ENCODE measurements at places on chromosomes 16 and 17.
A peak's percentile ranks its signal among the peaks of the same experiment; 100 is the strongest.

DNA sequence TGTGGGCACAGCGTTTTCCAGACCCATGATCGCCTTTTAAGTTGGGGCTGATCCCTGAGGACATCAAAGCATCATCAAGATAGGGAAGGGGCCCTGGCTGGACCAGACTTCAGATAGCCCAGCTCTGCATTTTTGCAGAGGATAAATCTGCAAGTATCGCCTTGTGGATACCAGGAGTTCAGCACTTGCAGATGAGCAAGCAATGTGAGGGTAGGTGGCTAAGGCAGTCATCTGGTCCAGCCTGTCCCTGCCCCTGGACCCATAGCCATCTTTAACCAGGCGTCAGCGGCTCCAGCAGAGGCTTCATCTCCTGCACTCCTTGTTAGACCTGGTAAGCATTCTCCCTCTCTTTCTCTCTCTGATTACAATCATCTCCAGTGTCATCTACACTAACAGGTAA lies 9.0 kb upstream of the MRPS23 start:
- no peak for DNase-seq

- no peak for DNase-seq
Observed at GRCh38 chr17:19747159-19747719, 859 bp downstream of the ALDH3A1 start.

- no peak for DNase-seq
Observed at GRCh38 chr17:36182176-36183000, 6.0 kb upstream of the TBC1D3B start.

- no peak for DNase-seq
Observed at GRCh38 chr17:30241051-30241450, 5.6 kb upstream of the SLC6A4 start.

DNA sequence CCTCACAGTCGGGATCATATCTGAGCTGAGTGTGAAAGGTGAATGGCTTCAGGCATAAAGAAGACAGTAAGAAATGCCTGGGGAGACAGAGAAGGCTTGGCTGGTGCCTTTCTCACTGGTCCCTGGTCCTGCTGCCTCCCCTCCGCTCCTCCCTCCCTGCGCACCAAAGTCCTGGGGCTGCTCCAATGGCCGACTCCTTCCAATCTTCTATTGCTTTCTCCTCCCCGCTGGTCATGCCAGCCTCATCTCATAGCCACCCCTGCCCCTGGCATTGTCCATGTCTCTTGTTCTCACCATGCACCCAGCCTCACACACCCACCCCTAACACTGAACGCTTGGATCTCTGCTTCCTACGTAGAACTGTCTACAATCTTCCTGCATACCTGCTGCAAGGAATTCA lies 18.0 kb downstream of the TLE7 start:
- DNase-seq, result no peak

DNA sequence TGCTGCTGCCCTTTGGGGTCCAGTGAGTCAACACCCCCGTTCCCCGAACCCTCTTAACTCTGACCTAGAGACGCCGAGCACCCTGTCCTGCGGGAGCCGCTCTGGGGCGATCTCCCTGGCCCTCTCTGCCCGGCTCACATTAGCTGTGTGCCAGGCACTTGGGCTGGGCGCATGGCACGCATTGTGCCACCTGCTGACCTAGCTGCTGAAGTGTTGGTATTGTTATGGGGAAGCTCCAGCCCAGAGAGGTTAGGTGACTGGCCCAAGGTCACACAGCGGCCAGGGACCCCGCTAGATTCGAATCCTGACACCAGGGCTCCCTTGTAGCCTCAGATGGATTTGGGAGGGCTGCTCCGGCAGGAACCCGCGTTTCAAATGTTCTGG lies 1.1 kb downstream of the HSD17B1 start:
- DNase-seq, result no peak

- DNase-seq, result no peak
Observed at GRCh38 chr16:2278956-2279800, 11.3 kb upstream of the RNPS1 start.

DNA sequence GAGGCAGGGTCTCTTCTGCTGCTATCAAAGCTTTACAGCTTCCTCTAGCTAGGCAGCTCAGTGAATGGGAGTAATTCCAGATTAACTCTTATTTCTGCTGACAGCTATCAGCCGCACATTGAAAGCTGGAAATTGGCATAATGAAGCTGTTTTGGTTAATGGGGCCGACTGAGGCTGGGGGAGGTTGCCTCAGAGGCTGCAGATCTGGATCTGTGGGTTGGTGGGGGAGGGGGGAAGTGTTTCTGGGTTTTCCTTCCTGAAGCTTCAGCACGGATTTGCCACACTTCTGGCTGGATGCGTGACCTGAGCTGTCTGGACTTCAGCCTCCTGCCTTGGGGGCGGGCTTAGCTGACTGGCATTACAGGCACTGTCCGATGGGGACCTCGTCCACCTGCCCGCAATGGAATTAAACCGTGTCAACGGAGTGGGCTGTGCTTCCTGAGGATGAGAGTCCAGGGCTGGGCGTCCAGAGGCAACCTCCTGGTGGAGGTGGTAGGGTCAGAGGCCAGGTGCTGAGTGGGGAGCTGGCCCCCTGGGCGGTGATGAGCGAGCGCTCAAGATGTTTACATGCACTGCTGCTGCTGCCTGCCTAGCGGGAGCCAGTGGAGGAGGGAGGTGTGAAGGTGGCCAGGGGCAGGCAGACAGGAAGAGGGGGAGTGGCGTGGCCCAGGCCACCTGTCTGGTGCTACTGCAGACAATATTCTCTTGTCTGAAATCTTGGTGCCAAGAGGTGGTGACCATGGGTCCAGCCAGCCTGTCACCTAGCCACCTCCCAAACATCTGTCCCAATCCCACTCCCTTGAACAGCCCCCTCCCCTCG lies 6.7 kb upstream of the ABCC3 start:
- peak; percentile 30 for DNase-seq

DNA sequence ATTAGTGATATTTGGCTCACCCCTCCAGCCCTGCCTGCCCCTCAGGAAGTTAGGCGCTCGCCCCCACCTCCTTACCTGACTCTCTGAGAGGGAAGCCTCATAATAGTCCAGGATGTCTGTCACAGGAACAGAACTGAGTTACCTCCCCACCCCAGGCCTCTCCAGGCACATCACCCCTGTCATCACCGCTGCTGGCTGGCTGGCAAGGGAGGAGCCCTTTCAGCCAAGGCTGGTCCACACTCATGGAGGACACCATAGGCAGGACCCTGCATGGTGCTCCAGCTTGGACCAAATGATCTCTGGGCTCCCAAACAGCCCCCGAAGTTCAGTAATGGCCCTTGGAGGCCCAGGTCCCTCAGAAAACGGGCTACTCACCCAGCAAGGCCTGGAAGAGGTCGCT lies 1.5 kb downstream of the DLG4 start:
- no peak for DNase-seq

DNA sequence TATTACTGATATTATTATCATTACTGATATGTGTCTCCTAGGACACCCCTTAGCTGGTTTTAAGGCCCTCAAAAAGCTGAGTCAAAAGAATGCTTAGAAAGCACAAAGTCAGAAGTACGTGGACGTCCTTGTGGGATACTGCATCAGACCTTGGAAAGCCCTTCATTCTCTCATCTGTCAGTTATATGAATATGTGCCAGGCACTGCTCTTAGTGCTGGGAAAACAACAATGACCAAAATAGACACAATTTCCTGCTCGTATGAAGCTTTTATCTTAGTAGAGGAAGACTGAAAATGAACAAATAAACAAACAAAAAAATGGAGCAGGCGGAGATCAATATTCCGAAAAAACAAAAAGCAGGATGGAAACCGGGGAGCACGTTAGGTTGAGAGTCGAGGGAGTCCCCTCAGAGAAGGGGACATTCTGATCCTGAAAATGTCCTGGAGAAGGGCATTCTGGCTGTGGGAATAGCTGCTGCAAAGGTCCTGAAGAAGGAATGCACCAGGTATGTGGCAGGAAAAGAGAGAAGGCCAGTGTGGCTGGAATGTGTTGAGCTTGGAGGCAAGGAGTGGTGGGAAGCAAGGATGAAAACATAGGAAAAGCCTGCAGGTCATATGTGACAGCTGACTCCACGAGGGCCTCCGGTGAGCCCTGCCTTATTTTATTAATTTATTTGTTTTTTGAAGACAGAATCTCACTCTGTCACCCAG lies 15.5 kb upstream of the TMEM94 start:
- DNase-seq, result no peak

DNA sequence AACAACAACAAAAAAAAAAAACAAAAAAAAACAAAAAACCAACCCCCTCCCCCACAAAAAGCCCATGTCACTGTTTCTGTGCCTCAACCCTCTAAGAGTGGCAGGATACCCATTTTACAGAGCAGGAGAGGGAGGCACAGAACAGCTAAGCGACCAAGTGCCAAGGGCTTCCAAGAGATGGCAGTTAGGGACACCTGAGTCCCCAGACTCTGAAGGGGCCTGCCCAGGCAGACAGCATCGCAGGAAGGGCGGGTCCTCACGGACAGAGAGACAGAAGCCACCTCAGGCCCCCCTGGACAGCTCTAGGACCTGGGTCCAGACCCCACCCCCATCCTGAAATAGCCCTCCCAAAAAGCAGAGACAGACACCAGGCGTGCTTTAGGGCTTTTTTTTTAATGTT lies 21.6 kb upstream of the CPSF4L start:
- DNase-seq, result no peak

GRCh38 chr16:74724820-74725549 lies 24.3 kb upstream of the MLKL start:
- no peak for DNase-seq

- DNase-seq, result peak; percentile 79
Observed at GRCh38 chr17:16322636-16323035, 30.6 kb downstream of the CENPV start.

DNA sequence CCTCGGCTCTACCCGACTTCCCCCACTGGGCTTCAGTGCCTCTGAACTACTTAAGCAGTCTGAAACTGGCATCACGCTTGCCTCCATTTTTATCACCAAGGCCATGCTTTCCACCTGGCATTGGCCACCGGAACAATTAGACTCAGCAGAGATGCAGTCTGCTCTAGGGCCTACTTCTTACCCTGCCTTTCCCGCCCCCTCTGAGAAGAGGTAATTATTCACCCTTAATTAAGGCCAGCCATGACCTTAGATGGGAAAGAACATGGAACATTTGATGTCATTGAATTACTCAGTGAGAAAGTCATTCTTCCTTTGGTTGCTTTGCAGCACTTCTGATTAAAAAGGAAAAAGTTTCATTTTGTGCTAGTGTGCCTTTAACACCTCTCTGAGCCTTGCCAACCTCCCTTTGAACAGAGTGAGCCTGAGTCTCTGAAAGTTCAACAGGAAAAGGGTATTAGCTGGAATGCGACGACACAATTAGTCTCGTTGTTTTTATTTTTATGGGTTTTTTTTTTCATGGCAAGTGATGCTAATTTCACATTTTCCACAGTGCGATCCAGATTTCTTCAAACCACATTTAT lies 60.9 kb upstream of the TNRC6A start:
- peak; percentile 88 for DNase-seq

- peak; percentile 68 for DNase-seq
Observed at GRCh38 chr17:14299280-14300141, 1.4 kb upstream of the HS3ST3B1 start.

- DNase-seq, result no peak
Observed at GRCh38 chr17:70091696-70092095, 16.7 kb downstream of the KCNJ16 start.

GRCh38 chr16:80652441-80652840 lies 111.6 kb downstream of the DYNLRB2 start:
- DNase-seq, result no peak

DNA sequence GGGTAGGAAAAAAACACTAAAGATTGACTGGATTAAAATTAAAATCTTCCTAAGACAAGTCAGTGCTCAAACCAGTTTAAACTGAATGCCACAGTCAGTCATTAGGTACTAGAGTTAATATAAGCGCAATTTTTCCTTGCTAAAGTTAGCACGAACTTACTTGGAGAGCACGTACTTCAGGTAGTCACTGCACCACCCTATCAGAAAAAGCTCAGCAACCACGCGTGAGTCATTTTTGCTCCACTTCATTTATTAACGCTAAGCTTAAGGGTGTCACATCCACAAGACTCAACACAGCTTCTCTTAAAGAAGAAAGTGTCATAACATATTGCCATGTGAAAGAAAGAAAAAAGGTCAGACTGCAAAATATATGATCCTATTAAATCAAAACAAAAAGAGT lies 53.1 kb downstream of the TEX2 start:
- no peak for DNase-seq

GRCh38 chr17:42609182-42609813 lies at the start of the genes RETREG3 and TUBG1:
TSS of gene RETREG3 (minus strand) at chr17:42609374. CDS start at chr17:42609324, 50 bp downstream.
TSS of gene TUBG1 (plus strand) at chr17:42609683. CDS start at chr17:42609738, 55 bp downstream.
- DNase-seq, result peak; percentile 99

Data from fibroblast of skin of right biceps (primary cell).